ENCODE measurements at places on chromosomes 16 and 17.

DNA sequence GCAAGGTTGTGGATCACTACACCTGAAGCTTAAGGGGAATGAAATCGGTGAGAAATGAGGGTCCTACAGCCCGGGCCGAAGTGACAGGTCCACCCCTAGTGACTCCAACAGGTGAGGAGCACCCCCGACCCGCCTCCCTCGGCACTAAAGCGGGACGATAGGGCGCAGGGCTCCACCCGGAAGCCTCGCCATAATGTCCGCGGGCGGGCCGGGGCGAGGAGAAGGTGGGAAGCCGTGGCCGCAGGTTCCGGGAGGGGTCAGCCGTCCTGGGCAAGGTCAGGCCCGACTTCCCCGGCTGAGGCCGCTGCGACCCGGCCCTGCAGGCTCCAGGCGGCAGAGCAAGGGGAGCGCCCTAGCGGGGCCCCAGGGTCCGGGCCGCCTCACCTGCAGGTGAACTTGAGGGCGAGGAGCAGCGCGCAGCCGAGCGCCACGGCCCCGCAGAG lies 543 bp downstream of the TXNDC11 start:
- no peak for DNase-seq

DNA sequence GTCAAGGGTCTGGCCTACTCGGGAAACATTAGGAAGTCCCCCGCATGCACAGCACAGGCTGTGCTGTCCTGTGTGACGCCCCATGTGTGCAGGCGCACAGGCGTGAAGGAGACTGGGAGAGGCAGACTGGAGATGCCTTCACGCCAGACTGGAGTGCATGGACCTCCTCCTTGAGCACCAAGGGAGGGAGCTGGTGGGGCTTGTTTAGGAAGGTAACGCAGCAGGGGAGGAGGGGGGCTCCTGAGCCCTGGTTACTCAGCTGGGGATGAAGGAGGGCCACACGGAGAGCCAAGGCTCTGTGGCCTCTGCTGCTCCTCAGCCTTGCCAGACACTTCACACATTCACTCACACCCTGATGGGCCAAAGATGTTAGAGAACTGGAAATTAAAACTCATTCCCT lies 7.7 kb downstream of the HSDL1 start:
- DNase-seq = no peak

- no peak for DNase-seq
Measured at GRCh38 chr17:55463600-55463999, 42.0 kb upstream of the MMD start.

DNA sequence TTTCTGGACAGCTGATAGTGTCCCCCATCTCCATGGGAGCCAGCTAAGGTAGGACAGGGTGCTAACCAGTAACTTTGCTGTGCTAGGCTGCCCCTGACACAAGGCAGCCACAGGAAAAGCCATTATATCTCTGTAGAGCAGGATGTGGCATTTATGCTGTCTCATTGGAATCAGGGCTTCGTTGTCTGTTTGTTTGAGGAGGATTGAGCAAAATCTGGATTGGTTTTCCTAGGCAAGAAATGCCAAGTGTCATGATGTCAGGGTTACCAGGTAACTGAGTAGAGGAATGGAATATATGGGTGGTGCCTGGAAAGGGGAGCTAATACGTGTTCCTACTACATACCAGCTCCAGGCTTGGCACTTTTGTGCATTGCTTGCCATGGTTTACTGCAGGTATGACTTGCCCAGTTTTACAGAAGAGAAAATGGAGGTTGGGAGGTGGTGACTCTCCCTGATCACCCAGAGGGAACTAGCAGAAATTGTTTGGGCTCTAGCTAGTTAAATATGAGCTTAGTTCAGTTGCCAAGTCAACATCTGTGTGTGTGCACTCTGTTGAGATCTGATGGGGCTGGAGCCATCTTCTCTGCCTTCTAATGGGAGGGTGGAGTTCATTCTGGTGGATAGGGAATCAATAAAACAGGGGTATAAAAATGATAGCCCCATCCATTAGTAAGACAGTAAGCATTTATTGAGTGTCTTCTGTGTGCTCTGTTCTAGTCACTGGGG lies 33.9 kb downstream of the GNAO1 start:
- DNase-seq = no peak

DNA sequence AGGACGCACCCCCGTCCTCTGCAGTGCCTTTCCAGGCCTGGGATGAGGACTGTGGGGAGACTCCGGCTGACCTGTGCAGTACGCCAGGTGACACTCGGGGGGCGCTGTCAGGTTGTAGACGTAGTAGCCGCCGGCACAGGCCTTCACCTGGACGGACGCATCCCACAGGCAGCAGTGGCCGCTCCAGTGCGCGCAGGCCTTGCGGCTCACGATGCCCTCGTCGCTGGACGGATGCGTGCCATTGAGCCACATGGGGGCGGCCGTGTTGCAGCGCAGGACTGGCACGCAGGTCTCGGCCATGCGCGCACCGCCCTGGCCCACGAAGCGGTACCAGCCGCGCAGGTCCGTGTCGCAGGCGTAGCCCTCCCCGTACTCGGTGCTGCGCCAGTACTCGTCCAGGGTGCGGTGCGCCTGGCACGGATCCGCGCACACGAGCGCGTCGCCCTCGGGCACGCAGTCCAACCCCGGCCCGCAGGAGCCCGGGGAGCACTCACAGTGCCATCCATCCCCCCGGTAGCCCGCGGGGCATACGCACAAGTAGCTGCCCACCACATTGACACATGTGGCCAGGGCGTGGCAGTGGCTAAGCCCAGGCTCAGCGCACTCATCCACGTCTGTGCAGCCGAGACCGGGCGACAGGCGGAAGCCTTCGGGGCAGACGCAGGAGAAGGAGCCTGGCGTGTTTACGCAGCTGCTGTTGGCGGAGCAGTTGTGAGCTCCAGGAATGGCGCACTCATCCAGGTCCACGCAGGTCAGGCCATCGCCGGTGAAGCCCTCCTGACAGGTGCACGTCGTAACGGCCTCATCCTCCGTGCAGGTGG lies 3.9 kb downstream of the UMOD start:
- DNase-seq = peak; percentile 53

DNA sequence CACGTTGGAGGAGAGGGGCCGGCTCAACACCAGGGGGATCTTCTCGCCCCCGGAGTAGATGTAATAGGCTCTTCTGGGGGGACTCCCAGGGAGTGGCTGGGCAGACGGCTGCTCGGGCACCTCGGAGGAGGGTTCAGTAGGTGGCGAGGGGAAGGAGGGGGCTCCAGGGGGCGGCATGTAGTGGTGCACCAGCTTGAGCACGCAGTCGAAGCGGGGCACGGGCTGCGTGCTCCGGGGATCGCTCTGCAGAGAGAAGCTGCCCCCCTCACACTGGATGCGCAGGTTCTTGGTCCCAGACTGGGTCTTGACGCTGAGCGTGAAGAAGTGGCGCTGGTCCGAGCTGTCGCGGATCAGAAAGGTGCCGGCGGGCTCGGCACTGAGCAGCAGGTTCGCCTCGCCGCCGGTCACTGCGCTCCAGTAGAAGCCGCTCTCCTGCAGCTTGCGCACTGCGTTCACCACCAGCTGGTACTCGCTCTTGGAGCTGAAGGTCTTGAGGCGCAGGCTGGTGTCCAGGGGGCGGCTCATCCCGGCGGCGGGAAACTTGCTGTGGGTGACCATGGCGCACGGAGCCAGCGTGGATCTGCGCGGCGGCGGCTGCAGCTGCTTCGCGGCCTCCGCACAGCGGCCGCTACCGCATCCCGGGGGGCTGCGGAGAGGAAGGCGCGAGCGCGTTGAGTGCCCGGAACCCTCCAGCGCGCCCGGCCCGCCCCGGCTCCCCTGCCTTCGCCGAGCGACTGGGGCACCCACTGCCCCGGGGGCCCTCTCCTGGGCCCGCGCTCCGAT lies 1.1 kb downstream of the SOCS3 start:
- no peak for DNase-seq

DNA sequence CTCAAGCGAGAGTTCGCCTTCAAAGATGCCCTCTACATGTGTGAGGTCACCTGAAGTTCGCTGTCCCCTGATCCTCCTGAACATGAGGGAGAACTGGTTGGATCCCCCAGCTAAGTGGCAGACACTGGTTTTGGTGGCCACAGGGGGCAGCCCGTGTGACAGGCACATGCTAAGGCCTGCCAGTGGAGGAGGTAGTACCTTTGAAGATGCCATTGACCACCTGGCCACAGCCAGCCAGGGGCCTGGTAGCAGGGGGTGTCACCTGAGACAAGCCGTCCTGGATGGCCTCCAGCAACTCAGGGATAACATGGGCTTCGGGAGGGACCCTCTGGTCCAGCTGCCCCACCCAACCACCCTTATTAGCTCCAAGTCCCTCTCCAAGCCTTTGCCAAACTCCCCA lies 7.3 kb upstream of the ALDH3A1 start:
- no peak for DNase-seq

- DNase-seq = no peak
Measured at GRCh38 chr16:7246578-7246977, 86.1 kb upstream of the RBFOX1 start.

DNA sequence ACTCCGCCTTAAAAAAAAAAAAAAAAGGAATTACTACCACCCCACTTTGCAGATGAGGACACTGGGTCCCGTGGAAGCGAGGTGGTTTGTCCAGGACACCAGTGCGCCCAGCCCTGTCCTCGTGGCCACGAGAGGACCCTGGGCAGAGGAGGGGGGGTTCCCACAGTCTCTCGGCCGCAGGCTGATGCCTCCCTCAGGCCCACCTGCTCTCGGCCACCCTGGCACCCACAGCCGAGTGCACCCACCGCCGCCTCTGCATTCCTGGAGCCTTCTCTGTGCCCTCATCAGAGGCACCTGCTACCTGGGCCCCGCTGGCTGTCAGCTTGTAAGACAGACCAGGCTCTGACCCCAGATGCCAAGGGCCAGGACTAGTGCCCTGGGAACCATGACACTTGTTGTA lies 28.1 kb upstream of the PVALEF start:
- DNase-seq = no peak

GRCh38 chr17:75979705-75980187 lies 706 bp downstream of the TEN1 start:
- DNase-seq = no peak

DNA sequence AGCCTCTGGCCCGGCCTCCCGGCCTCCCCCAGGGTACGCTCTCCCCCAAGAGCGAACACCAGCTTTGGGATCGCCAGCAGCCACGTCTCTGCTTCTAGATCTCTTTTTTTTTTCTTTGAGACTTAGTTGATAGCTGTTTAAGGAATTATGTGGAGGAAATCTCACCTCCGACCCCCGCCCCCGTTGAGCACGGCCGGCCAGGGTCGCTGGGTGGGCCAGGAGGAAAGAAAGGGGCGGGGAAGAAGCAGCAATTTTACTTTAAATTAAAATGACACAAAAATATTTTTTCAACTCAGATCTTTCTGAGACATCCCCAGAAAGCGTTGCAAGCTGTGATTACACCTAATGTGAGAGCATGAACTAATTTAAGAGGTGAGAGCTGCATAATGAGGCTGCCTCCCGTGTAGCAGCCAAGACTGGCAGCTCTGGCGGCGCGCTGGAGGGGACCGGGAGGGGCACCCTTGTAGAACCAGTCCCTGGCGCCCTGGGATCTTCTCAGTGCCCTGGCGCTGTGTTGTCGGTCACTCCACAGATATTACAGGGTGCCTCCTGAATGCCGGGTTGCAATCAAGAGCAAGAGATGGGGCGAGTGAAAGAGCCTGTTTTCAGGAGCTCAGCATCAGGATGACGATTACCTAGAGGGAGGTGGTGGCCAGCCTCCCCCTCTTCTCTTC lies 1.9 kb upstream of the CBLN1 start:
- no peak for DNase-seq

GRCh38 chr17:75269844-75270217 lies 1.2 kb downstream of the MIF4GD start:
- DNase-seq = no peak

DNA sequence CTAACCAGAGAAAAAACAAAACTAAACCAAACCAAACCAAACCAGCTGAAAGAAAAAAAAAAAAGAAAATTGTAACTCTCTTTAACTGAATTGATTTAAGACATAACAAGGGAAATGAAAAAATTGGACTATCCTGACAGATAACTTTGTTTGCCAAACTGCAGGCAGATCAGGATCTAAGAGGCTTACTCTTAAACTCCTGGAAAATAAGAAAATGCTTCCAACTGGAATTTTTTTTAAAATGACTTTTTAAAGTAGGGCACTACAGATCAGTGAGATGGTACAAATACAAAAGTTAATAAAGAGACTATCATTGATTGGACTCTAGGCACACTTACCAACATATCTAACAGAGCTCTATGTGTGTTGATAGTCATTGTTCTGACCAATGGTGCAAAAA lies 125.5 kb upstream of the KCNJ16 start:
- no peak for DNase-seq

- no peak for DNase-seq
Measured at GRCh38 chr17:29376667-29377270, 13.4 kb upstream of the TAOK1 start.

GRCh38 chr17:50034498-50035364 lies 21.2 kb upstream of the ITGA3 start:
- no peak for DNase-seq

DNA sequence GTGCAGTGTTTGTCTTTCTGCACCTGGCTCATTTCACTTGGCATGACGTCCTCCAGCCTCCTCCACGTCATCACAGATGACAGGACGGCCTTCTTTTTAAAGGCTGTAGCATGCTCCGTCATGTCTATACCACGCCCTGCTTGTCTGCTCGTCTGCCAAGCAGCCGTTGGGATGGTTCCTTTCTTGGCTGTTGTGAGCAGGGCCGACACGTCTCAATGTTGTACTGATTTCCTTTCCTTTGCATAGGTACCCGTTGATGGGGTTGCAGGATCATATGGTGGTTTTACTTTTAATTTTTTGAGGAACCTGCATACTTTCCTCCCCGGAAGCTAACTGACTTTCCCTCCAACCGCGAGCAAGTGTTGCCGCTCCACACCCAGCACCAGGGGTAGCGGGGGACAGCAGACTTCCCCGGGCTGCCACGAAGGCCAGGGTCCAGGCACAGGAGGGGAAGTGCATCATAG lies 212.2 kb upstream of the ZNF469 start:
- DNase-seq = peak; percentile 37

- no peak for DNase-seq
Measured at GRCh38 chr17:2860045-2860444, 63.8 kb downstream of the RAP1GAP2 start.

- no peak for DNase-seq
Measured at GRCh38 chr16:71985262-71985974, 14.8 kb downstream of the PKD1L3 start.

DNA sequence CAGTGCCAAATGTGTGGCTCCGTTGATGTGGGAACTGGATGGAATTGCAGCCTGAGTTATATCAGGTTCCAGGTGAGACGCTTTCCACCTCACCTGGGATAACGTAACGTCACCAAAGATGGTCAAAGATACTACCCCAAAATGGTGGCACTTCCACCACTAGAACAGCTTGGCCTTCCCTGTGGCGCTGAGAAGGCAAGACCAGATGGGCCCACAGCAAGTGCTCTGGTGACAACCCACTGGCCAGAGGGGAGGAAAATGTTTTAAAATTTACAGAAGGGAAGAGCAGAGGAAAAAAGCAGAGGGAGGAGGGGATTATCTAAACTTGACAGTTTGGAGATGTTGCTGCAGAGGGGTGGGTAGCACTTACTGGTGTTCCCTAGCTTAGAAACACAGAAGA lies 7.5 kb upstream of the ITGA2B start:
- no peak for DNase-seq

All from NCI-H510A (cell line).